Breast epithelium (tissue), 4 donors: ENCODE measurements at places on chromosomes 1 and 21. TPM values are rescaled to one million over a fixed set of nuclear protein-coding genes. Genes with fewer than 3 reads are reported as not detected.

The DMBX1 gene
- not detected for total RNA-seq

The BRINP3 gene
- not detected for total RNA-seq

DNA sequence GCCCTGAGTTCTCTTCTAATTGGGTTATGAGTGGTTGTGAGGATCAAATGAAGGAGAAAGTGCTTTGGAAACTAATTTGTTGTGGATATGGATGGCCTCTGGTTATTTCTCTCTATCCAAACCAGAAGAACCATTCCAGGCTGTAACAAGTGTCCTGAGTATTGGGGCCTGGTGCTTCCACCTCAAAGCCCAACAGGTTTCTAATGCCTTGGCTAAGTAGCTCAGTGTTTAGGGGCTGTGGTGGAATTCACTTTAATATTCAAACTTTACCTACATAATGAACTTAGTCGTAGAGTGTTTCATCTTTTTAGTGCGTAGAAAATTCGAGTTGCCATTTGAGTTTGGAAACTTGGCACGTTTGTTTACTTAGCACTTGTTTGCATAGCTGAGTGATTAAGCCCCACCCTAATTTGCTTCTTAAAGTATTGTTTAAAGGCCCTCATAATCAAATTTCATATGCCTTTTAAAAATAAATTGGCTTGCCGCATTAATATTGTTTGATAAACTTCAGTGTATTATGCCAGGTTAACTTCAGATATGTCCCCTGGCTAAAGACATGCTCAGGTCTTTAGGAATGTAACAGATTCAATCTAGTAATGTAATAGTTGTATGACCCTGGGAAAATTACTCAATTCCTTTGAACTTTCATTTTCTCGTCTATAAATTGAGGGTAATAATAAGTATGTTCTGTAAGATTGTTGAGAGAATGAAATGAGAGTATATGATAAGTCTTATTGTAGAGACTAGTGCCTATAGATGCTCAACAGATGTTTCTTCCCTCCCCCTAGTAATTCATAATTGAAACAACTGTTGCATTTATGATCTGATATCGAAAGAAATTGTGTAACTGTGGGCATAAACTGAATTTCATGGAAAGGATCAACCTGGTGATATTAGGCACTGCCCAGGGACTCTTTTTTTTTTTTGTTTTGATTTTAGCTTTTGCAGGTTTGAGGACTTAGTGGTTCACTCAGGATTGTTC lies 1.6 kb downstream of the AGO4 start:
- no peaks in the 10 kb centered on the region for H3K27me3 ChIP-seq
- peak overlapping the region; percentile 88 for H3K4me3 ChIP-seq
- no peaks in the 10 kb centered on the region for H3K36me3 ChIP-seq
- H3K27ac ChIP-seq = peak overlapping the region; percentile 94
- H3K4me1 ChIP-seq = peaks cover 10% of the 10 kb centered on the region

The KRTAP7-1 gene
- not detected for total RNA-seq

DNA sequence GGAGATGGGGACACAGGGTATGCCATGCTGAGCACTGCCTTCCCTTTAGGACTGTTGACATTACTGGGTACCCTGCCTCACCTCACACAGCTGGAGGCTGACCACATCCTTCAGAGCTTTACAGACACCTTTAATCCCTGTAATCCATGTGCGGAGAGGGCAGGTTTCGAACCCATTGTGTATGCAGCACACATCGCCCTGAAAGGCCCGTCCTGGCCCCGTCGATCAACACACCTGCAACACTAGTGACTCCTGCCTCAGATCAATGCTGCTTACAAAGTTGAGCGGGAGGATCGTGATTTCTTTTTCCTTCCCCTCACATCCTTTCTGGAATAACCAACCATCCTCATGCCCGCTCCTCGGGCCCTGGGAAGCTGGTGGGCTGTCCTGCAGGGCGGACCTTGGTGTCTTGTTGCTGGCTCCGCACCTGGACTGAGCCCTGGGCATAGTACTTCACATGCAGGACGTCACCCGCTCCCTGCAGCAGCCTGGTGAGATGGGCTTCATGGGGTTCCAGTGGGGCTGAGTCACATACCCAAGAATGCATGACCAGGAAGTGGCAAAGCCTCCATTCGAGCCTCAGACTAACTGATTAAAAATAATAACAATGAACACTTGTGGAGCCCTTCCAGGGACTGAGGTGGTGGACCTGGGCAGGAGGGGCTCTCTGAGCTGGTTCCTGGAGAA lies 403.6 kb downstream of the PTPRU start:
- H3K27me3 ChIP-seq = no peaks in the 10 kb centered on the region
- no peaks in the 10 kb centered on the region for H3K4me1 ChIP-seq
- H3K36me3 ChIP-seq = no peaks in the 10 kb centered on the region
- no peak overlapping the region for H3K4me3 ChIP-seq
- H3K27ac ChIP-seq = no peak overlapping the region
- peak; percentile 45 for DNase-seq

- H3K4me1 ChIP-seq = no peaks in the 10 kb centered on the region
- H3K27ac ChIP-seq = no peak overlapping the region
- no peak for DNase-seq
- no peak overlapping the region for H3K4me3 ChIP-seq
- H3K27me3 ChIP-seq = no peaks in the 10 kb centered on the region
Measured at GRCh38 chr1:70438529-70438928, 27.5 kb downstream of the CTH start.

DNA sequence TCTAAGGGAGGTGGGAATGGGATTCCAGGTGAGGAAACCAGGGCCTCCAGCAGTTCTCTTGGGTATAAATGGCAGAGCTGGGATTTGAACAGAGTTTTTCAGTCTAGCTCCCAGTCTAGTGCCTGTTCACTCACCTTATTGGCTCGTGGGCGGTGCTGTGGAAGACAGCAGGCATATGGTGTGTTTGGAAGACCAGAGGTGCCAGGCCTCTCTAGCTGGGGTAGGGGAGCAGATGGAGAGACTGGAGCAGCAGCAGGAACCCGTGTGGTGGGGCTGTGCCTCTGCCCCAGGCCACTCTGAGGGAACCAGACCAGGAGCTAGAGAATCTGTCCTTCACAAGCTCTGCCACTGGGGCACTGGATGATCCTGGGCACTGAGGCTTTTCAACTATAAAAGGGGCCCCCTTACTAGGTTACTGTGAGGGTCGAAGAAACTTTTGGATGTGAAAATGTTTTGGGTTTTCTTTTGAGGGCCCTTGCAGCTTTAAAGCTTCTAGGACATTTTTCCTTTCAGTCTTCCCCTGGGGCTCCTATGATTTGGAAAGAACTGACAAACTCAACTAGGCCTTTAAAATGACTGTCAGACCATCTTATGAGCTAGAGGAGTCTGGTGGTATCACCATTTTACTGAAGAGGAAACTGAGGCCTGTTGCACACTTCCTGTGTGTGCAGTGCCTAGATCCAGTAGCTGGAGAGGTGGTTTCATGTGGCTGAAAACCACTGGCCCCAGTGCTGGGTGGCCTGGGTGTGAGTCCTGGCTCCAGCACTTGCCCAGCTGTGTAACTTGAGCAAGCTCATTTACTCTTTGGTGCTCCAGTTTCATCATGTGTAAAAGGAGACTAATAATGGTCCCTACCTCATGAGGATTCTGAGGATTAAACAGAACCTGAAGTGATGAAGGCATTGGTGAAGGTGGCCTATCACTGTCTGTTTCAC lies 6.1 kb downstream of the DMRTB1 start:
- no peaks in the 10 kb centered on the region for H3K36me3 ChIP-seq
- no peaks in the 10 kb centered on the region for H3K27me3 ChIP-seq
